ENCODE measurements at places on chromosomes 7 and 10.

GRCh38 chr7:31549611-31550010 lies 35.7 kb downstream of the ITPRID1 start:
- DNase-seq, result no peak

- peak; percentile 52 for DNase-seq
Observed at GRCh38 chr7:128933180-128933891, 4.4 kb upstream of the IRF5 start.

- DNase-seq, result no peak
Observed at GRCh38 chr10:114024876-114025610, 18.6 kb upstream of the ADRB1 start.

- DNase-seq, result no peak
Observed at GRCh38 chr7:14988941-14989340, 86.4 kb upstream of the DGKB start.

DNA sequence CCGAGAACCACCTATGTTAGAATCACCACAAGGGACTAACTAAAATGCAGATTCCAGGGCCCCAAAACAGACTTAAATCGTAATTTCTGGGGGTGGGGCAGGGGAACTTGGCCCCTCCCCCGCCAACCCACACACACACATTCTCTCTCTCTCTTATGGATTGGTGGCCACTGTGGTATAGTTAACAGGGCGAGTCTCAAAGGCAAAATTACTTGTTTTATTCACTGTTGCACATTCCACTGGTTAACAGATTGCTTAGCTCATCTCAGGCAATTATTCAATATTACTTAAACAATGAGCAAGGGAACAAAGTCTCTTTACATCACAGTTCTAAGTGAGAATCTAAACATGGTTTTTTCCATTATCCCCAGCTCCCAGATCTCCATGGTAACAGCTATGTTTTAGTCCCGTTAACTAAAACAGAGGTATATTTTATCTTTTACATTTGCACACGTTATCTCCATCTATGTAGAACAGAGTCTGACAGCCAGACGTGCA lies 38.5 kb downstream of the IGF2BP3 start:
- no peak for DNase-seq

DNA sequence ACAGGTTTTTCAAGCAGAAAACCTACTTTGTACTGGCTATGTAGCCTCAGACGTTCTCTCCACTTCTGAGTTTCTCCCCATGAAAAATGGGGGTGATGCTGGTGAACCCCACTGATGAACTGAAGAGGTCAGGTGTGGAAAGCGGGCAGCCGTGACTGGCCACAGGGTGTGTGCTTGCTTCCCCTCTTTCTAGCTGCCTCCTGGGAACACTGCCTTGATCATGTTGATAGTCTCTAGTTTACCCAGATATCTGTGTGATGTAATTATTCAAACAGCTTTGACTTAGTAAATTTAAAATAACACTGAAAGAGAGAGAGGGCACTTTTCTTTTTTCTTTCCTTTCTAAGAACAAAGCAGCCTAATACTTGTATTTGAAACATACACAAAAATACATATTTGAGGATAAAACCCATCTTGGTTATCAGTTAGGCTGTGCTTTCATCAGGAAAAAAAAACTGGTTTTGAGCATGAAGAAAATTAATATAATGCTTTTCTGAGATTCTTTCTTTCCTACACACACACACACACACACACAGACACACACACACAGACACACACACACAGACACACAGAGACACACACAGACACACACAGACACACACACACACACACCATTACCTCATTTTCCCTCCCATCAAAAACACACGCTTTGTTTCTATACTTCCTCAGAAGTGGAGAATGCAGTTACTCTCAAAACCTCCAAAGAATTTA lies 76.7 kb downstream of the MACC1 start:
- no peak for DNase-seq

- DNase-seq, result no peak
Observed at GRCh38 chr7:36265680-36266079, 112.6 kb downstream of the EEPD1 start.

DNA sequence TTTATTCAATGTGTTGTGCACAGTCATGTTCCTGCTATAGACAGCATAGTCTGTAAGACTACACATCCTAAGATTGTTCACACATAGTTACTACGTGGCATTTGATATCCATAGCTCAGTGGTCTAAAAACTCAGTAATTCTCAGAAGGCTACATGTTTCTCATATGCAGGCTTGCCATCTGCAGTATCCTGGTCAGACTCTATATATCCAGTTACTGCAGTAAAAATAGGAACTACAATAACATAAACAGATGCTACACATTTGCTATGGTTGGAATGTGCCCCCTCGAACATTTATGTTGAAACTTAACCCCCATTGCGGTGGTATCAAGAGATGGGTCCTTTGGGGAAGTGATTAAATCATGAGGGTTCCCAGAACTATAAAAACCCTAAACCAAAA lies 1377.8 kb upstream of the LRRTM3 start:
- no peak for DNase-seq

GRCh38 chr10:4310172-4310571 lies 515.8 kb upstream of the AKR1E2 start:
- no peak for DNase-seq

DNA sequence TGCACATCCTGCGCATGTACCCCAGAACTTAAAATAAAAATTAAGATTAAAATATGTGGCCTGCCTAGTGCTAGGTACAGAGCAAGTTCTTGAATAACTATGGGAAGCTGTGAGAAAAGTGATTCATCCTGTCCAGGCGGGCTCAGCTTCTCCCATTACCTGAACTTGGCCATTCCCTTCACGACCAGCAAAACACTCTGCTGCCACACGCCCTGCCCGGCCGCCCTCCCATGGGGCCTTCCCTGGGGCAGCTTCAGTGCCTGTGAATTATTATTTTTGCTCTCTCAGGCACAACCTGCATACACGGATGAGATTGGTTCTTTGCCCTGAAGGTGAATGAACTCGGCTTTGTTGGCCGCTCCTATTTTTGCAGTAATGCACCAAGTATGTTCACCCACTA lies 209.2 kb upstream of the SHH start:
- no peak for DNase-seq

DNA sequence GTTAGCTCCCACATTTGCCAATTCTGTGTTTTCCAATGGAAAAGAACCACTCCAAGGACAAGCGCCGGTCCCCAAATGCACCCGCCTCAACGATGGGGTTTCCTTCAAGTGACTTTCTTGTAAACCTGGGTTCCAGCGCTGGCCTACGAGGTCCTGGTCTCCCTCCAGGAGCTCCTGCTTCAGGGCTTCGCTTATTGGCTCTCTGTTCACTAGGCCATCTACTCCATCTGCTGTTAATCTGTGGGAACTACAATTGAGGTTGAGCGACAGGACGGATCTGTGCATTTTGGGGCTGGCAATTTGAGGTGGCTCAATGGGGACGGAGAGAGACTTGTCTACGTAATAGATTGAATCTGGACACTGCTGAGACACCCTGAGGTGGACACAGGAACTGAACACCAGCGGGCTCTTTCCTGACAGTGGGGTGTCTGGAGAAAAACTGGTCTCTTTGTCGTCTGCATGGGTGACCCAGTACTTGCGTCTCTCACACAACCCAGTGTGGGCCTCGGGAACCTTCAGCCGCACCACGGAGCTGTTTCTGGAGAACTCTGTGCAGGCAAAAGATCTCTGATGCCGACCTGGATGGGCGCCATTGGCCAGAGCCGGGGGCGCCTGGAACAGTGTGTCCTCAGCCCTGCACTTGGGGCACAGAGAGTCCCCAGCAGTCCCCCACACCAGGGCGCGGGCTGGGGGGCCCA lies 115.9 kb upstream of the ADAM12 start:
- no peak for DNase-seq

- no peak for DNase-seq
Observed at GRCh38 chr7:106393564-106394251, 108.9 kb upstream of the NAMPT start.

DNA sequence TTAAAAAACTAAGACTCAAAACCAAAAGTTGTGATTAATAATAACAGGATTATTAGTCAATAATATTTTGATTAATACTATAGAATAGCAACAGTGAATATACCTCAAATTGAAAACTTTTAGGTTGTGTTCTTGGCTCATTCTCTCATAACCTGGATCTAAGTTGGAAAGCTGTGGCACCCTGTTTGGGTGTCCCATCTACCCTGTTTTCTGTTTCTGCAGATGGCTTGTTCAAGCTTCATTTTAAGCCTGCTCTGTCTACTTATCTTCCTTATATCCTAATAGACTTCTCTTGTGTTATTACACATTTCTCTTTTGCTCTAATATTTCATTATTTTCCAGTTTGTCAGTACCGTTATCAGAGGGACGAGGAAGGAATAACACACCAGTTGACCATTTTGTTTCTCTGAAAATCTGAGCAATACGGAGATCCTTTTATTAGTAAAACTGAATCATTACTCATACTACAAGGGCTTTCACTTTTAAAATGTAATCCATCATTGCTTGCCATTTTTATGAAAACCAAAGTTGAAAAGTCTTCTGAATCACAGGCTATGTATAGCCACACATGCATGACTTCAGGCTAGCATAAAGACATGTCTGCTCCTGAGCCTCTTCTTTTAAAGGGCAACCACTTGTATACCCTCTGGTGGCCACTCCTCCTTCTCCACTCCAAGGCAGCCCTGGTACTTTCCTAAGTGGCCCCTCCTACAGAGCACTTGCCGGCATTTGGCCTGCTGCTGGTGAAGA lies 22.3 kb downstream of the COX15 start:
- no peak for DNase-seq

- no peak for DNase-seq
Observed at GRCh38 chr7:13069841-13070240, 382.4 kb downstream of the ARL4A start.

DNA sequence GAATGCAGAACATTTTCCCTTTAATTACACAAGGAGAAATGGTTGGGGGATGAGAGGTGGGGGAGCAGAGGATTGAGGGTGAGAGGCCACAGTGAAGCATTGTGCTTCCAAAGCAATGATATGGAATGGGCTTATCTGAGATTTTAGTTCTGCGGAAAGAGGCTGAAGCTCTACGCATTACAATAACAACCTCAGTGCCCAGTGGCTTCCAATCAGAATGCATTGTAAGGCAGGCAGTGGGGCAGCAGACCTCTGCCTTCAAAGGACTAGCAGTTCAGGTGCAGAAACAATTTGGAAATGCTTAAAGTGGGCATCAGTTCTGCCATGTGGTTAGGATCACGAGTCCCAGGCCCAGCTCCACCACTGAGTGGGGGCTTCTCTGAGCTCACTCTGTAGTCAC lies 251.0 kb upstream of the ZMIZ1 start:
- no peak for DNase-seq

GRCh38 chr7:117824592-117824991 lies 48.6 kb downstream of the CTTNBP2 start:
- no peak for DNase-seq

DNA sequence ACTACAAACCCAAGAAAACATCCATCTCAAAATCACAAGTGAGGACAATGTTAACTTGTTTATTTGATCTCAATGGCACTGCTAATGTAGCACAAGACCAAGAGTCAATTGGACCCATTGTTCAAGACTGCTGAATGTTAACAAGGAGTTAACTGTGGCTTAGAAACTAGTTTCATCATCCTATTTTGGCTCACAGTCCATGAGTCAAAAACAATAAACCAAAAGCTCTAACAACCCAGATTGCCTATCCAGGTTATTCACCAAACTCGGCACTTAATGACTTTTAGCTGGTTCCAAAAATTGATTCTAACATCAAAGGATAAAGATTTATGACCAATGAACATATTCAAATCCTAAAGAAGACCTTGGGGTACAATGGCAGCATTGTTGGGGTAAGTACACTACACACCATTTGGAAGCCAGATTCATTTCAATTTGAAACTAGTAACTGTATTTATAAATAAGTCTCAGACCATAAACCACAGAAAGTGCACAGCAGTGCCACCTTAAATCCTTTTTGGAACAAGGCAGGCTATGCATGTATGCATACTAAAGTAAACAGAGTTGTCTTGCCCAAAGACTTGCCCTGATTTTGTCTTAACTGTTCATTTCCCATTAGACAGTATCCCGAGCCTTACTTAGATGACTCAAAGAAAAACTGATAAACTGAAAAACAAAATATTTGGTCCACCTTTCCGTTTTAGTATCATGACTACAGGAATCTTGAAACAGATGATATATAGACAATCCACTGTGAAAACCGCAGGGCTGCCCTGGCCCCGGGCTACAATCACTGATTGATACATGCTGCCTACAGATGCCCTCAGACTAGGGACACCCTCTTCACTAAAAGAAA lies 84.5 kb downstream of the SRPK2 start:
- no peak for DNase-seq

DNA sequence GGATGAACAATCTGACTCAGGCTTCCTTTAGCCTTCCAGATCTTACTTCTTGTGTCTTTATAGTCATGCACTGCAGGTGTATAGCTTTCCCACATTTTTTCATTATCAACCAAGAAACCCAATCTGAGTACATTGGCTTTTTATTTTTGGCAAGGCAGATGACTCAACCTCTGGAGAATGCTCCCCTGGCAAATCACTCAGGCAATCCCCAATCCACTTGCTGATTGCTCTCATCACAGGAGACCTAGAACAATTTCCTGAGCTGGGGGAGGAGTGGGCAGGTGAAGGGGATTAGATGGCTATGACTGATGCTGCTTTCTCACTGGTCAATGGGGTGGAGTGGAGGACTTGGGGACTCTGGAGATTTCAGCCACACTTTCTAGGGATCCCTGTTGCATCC lies 134.4 kb downstream of the SLC16A9 start:
- no peak for DNase-seq

- DNase-seq, result no peak
Observed at GRCh38 chr10:34555653-34556052, 259.4 kb downstream of the PARD3 start.

- DNase-seq, result no peak
Observed at GRCh38 chr10:102310361-102311024, 65.2 kb downstream of the GBF1 start.

DNA sequence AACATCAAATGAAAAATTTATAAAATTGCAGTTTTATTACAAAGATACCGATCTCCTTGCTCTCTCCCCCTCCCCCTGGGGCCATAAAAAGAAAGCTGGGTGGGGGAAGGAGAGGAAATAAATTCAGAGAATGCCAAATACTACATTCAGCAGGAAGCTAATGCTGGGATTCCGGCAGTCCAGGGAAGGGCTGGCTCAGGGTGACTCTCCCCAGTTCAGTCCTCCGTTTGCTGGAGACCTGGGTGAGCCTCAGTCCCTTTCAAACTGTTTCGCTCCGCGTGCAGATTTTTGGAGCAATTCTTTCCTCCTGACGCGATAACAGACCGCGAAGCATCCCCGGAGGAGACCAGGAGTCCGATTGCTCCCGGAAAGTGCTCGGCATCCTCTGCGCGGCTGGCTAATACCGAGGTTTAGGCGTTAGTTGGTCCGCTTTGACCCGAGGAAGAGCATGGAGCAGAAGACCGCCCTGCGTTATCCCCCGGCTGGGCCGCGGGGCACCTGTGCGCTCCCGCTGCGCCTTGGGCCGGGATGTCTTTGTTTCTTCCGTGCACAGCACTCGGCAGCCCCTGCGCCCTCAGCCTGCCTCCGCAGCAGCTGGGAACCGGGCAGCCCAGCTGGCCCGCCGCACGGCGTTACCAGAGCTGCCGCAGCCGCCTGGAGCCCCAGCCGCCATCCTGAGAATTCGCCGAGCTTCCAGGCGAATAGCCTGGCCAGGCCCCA lies 3.9 kb upstream of the HOXA2 start:
- DNase-seq, result no peak
